NCI-H748 treated with DMSO at 0.1 percent for 48 hours (cell line): ENCODE measurements at places on chromosomes 16 and 17.

GRCh38 chr16:67563708-67564468, 1.6 kb downstream of the CTCF start:
- DNase-seq: no peak

DNA sequence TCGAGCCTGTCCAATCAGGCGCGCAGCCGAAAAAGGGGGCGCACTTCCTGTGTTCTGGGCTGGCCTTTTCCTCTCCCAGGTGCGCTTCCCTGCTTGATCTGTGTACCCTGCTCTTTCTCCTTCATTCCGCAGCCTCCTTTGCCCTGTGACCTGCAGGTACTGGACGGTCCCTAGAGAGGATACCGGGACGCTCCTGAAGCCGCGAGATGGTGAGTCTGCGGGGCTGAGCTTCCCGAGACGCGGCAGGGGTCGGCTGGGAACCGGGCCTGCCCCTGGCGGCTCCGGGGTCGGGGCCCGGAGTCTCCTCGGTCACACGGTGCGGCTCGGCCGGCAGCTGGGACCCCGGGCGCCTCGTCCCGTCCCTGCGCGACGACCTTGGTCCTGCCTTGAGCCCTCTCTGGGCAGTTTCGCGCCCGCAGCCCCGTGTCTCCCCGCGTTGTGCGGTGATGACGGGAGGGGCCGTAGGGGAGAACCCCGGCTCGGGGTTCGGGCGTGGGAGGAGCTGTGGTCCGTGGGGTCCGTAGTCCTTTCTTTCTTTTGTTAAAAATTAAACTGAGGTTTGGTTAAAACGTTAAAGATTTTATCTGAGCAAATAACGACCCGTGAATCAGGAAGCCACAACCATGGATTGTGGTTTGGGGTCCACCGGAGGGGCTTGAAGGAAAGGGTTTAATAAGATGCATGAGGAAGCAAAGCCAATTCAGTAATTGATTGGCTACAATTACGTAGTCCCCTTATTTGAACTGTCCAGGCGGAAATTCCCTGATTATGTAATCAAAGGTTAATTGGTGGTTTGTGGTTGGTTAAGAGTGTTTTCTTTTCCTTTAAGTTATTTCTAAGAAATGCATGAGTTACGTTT, 172.8 kb upstream of the ZNF267 start:
- peak; percentile 65 for DNase-seq

- DNase-seq: no peak
Observed at GRCh38 chr16:15650698-15651171, 690 bp downstream of the NDE1 start.

GRCh38 chr16:88512728-88513696, 57.2 kb upstream of the ZC3H18 start:
- no peak for DNase-seq

DNA sequence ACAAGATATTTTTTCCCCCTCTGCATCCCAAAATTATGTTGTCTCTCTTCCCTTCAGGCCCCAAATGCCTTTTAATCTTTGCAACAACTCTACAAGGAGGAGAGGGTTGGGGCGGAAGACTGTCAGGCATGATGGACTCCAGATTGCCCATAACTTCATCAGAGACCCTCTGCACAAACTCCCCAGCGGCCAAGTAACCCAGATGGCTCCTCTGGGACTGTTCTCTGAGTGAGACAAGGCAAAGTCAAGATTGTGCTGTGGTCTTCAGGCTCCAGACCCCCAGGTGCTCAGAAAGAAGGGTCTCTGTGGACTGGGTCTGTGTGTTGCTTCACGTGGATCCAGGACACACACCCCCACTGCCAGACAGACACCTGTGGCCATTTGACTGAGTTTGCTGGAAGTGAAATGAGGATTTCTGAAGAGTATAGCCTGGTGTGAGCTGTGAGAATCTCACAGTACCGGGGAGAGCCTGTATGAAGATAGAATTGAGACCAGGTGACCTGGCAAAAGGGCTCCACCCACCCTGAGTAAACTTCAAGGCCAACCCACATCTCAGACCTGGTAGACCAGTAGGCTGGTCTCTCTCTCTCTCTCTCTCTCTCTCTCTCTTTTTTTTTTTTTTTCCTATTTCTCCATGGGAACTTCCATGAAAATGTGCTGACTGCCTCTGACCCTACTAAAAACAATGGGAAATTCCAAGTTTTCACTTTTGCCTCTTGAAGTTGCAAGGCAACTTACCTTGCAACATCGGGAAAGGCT, 354.1 kb downstream of the SOX9 start:
- DNase-seq: no peak

DNA sequence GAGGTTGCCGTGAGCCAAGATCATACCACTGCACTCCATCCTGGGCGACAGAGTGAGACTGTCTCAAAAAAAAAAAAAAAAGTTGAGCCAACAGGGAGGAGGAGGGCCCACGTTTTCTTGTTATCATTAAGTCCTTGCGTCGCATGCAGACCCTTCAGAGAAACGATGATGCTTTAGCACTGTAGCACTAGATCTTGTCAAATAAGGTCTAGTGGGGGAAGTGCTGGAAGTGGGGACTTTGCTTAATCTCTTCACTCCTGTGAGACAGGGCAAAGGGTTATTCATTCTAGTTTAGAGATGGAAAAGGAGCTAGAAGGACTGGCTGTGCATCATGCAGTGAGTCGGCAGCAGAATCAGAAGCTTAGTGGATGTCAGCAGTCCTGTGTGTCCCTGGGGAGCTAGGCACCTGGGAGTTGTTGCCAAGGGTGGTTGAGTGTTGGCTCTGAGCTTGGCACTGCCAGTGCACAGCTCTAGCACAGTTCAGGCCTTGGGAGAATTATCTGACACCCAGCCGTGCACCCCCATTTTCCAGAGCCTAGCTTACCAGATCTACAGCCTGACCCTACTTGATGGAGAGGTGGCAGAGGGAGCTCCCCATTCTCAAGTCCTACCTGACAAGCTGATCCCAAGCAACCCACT, 33.4 kb upstream of the TBX2 start:
- no peak for DNase-seq

DNA sequence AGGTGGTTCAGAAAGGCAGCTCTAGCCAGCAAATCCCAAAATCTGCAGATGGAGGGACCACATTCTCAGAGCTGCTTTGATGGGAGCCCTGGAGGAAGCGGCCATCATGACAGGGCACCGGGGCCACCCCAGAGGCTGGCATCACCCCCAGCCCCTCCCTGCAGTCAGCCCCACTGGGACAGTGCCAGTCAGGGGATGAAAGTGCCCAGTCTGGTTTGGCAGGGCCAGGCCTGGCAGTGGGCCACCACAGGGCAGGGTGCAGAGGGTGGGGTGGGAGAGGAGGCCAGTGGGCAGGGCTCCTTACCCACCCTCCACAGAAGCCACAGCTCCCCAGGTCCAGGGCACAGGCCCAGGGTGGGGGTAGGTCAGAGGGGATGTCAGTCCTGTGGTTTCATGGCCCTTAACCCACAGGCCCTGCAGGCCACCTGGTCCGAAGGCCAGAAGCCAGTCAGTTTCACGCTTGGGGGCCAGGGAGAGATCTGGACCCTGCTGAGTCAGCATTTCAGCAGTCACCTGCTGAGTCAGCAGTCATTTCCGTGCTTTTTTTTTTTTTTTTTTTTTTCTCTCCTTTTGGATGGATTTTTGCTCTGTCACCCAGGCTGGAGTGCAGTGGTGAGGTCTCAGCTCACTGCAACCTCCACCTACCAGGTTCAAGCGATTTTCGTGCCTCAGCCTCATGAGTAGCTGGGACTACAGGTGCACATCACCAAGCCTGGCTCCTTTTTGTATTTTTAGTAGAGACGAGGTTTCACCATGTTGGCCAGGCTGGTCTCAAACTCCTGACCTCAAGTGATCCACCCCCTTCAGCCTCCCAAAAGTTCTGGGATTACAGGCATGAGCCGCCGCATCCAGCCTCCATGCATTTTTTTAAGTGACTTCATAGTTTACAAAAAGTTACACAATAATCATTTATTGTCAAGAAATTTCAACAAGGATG, 10.4 kb downstream of the SLC25A10 start:
- DNase-seq: no peak

DNA sequence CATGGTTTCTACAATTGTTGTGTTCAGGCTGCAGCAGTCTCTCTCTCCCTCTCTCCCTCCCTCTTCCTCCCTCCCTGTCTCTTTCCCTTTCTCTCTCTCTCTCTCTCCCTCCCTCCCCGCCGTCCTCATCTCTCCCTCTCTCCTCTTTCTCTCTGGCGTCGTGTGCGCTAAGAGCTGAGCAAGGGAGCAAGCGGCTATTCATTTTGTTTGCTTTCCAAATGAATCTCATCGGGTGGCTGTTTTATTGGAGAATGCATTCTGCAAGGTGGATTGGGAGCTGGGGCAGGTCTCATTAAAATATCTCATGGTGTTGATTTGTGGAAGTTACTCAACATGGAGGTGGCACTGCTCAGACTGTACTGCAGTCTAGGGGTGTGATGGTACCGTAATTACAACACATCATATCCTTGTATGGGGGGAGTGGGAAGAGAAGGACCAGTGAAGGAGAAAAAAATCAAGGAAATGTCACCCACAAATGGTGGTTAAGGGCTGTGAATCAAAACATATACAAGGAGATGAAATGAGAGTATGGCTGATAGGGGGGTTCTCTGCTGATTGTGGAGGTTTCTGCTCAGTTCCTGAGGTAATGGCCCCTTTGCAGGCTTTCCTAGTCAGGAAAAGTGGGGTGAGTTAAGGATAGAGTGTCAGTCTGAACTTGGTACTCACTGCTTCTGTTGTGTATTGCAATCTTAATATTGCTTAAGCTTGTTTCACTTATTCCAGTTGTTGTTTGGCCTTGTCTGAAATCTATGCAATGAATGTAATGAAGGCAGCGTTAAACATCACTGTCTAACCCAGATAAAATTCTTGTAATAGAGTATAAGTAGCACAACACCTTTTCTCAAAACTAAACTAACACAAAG, 2.7 kb downstream of the MSL1 start:
- no peak for DNase-seq

DNA sequence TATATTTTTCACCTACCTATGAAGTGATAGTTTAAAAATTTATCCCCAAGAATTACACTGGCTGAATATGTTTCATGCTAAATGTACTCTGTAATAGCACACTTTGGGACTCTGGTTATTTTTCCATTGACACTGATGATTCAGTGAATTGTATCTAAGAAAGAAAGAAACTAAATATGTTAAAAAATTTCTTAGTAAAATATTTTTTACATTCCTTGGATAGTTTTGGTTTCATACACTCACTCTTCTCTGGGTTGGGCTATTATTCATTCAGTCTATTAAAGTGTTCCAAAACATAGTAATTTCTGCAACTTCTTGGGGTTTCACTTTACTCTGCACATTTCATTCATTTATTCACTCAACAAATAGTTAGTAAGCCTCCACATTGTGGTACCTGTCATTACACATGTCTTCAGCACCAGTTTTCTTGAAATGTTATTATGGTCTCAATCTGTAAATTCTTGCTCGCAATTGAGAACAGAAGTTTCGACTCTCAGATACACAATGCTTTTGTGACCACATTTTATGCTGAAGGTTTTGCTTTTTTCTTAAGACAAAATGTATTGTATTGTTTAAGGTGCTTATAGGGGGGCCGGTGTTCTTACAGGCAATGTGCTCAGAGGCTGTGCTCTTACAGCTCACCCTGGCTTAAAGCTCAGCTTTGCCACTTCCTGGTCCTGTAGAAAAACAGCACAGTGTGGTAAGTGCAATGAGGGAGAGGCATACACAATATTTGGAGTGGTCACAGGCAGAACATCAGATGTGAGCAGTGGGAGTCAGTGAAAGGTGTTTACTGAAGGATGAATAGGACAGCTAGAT, 17.4 kb downstream of the CNTNAP4 start:
- no peak for DNase-seq

DNA sequence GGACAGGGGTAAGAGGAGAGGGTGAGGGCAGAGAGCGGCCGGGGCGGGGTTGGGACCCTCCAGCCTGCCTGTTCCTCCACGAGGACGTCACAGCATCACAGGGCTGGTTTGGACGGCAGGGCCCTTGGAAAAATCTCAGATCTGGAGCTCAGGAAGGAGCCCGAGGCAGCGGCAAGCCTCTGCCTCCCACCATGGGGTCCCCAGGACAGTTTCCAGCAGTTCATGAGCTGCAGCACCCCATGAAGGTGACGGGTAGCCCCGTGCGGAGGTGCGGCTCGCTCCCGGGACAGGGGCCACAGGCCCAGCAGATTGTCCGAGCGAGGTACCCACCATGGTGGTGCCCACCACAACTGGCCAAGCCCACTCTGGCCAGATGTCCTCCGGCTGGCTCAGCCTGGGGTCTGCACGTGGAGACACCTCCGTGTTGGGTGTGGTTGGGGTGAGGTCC, 21.3 kb downstream of the TPSD1 start:
- DNase-seq: no peak

DNA sequence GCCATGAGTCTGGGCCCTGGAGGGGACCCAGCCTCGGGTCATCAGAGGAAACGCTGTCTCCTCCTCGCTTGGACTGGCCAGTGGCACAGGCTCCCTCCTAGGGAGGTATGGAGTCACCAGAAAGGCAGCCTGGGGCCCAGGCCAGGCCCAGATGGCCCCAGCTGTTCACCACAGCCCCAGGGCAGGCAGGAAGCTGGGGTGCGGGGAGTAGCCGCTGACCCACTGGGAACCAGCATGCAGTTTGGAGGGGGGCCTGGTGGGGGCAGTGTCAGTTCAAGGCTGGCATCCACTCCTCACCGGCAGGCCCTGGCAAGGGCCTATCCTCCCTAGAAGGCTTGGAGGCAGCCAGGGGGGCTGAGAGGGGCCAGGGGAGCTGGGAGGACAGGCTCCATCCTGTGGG, 48.8 kb downstream of the SDK2 start:
- no peak for DNase-seq

DNA sequence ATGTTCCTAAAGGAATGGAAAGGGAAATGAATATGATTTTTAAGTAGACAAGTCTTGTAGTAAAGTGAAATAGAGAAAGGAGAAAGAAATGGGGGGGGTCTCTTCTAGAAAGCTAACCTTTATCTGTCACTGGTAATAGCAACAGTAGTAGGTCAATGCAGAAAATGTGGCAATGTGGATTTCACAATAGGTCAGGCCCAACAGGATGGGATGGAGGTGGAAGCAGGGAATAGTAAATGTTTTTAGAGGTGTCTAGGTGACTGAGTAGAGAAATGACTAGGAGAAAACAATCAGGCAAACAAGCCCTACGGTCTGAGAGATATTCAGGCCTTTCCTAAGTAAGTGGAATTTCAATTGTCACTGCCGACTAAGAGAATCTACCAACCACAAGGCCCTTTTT, 6.0 kb upstream of the RSKR start:
- DNase-seq: no peak
